ENCODE measurements at places on chromosomes 1 and 21. TPM values are rescaled to one million over a fixed set of nuclear protein-coding genes. Genes with fewer than 3 reads are reported as not detected.

BSND gene
- not detected for total RNA-seq

CNKSR1 gene
- 25.0 TPM for total RNA-seq

RIIAD1 gene
- not detected for total RNA-seq

RGS2 gene
- total RNA-seq: 63.8 TPM

SLC1A7 gene
- total RNA-seq: 0.68 TPM

GRCh38 chr21:45289655-45290515, 2.2 kb upstream of the POFUT2 start:
- peaks cover 12% of the 10 kb centered on the region for H3K36me3 ChIP-seq
- no peaks in the 10 kb centered on the region for H3K27me3 ChIP-seq
- DNase-seq: peak; percentile 20
- no peak overlapping the region for H3K27ac ChIP-seq

- no peak overlapping the region for H3K27ac ChIP-seq
- H3K4me1 ChIP-seq: peaks cover 33% of the 10 kb centered on the region
- no peak overlapping the region for H3K4me3 ChIP-seq
- no peaks in the 10 kb centered on the region for H3K36me3 ChIP-seq
- DNase-seq: no peak
- no peaks in the 10 kb centered on the region for H3K27me3 ChIP-seq
Observed at GRCh38 chr1:51504806-51505525, 14.1 kb downstream of the EPS15 start.

DNA sequence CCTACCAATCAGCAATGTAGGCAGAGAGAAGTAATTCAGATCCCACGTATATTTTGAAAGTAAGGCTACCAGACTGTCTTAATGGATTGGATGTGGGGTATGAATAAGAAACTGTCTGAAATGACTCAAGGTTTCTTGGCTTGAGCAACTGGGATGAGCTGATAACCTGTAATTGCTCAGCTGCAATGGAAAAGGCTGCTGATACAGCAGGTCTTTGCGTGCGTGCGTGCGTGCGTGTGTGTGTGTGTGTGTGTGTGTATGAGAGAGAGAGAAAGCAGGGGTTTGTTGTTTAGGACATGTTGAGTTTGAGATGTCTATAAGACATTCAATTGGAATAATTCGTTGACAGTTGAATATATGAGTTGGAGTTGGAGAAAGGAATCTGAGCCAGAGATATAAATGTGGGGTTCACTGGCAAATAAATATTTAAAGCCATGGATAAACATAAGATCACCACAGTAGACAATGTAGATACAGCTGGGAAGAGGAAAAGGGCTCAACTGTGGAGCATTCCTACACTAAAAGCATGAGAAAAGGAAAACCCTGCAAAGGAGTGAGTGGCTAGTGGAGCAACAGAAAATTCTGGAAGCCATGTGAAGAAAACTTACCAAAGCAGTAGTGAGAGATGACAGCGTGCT, 72.9 kb downstream of the UCHL5 start:
- H3K36me3 ChIP-seq: no peaks in the 10 kb centered on the region
- no peak for DNase-seq
- no peaks in the 10 kb centered on the region for H3K27me3 ChIP-seq
- H3K27ac ChIP-seq: no peak overlapping the region
- H3K4me3 ChIP-seq: no peak overlapping the region

GRCh38 chr1:100535264-100535663, 2.7 kb upstream of the GPR88 start:
- no peak for DNase-seq
- H3K27ac ChIP-seq: no peak overlapping the region
- H3K36me3 ChIP-seq: no peaks in the 10 kb centered on the region
- peaks cover 40% of the 10 kb centered on the region for H3K4me1 ChIP-seq
- H3K4me3 ChIP-seq: no peak overlapping the region
